Nucleus accumbens (tissue), 56 donors: ENCODE measurements at places on chromosomes 5 and 9.

GRCh38 chr9:132923346-132923902, 21.0 kb downstream of the TSC1 start:
- DNase-seq = no peak

- DNase-seq = no peak
These were observed 73.6 kb downstream of the CYLC2 start for GRCh38 chr9:103068753-103069152.

DNA sequence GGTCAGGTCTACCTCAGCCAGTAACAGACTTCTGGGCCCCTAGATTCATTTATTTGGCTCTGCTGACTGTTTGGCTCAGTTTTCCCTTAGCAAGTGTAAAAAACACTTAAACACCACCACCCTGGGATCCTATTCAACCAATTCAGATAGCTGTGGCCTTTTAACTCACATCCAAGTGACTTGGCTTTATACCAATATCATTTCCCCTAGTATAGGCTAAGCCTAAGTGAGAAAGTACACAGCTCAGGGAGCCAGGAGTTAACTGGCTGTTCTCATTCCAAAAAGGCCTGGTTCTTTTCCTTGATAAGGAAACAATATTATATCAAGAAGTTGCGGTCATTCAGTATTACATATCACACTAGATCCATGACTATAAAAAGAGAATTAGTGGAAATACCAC, 163.5 kb downstream of the ARL15 start:
- DNase-seq = no peak

DNA sequence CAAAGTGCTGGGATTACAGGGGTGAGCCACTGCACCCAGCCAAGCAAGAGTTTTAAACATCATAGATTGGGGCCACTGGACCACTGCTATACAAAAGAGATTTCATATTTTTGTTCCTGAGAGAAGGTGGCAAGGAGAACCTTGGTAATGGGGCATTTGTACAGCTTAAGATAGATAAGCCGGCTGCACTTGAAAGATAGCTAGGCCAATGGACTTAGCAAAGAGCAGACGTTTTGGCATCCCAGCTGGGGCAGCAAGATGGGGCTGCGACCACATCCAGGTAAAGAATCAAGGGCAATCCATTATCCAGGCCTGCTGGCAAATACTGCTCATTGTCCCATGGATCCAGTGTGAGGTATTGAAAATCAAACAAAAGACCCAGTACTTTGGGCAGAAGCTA, 3.9 kb upstream of the ISCA1 start:
- DNase-seq = no peak

GRCh38 chr5:175576096-175576495, 81.8 kb upstream of the HRH2 start:
- DNase-seq = no peak
